ENCODE measurements at places on chromosomes 5 and 9. TPM values are rescaled to one million over a fixed set of nuclear protein-coding genes. Genes with fewer than 3 reads are reported as not detected.

DNA sequence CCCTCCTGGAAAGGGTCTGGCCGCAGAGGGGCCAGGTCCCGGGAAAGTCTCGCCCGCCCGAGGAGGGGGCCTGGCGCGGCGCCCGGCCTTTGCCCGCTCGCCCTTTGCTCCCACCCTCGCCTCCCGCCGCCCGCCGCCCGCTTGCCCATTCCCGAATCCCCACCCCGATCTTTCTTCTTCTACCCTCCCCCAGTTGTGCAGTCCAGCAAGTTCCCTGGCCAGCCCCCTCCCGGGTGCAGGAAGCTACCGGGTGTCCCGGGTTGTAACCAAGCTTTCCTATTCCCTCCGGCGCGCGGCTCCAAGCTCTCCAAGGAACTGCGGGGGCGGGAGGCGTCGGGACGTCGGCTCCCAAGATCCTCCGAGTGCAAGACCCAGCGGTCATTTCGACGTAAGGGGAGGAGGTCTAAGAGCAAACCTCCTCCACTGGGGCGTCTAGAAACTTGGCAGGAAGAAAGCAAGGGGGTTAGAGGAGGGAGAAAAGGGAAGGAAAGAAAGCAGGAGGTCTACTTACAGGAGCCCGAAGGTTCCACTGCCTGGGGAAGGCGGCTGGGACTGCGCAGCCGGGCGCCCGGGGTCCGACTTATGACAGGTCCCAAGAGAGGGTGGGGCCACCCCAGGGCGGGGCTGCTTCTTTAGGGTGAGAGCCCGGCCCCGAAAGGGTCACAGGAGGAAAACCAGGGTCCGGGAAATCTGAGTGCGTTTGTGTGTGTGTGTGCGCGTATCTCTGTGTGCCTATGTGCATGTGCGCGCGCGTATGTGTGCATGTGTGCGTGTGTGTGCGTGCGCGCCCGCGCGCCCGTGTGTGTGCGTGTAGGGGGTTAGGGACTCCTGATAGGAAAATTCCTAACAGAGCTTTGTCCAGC is at the start of gene PTGR1:
Gene PTGR1 (minus strand): TSS at position 556 of the 863 bp plus-strand sequence. CDS start 2,225 bp downstream, outside the sequence.
- peak; percentile 82 for ATAC-seq

GRCh38 chr5:67257500-67257899 is 60.9 kb upstream of the CD180 start:
- peak; percentile 77 for ATAC-seq

- no peak for ATAC-seq
Observed at GRCh38 chr9:129036923-129037766, 719 bp downstream of the MIGA2 start.

GRCh38 chr5:26610577-26610976 is 427.8 kb downstream of the CDH9 start:
- ATAC-seq: no peak

- ATAC-seq: no peak
Observed at GRCh38 chr5:117776977-117777376, 1202.4 kb upstream of the SEMA6A start.

Gene UGT3A2
- total RNA-seq: not detected

Gene CDC20B
- total RNA-seq: not detected

Data from gastroesophageal sphincter (tissue), 4 donors.